ENCODE measurements at places on chromosomes 13 and 19.

- DNase-seq: no peak
Observed at GRCh38 chr13:102846261-102847015, 606 bp downstream of the ERCC5 start.

- DNase-seq: no peak
Observed at GRCh38 chr19:19602136-19602712, 16.3 kb downstream of the PBX4 start.

DNA sequence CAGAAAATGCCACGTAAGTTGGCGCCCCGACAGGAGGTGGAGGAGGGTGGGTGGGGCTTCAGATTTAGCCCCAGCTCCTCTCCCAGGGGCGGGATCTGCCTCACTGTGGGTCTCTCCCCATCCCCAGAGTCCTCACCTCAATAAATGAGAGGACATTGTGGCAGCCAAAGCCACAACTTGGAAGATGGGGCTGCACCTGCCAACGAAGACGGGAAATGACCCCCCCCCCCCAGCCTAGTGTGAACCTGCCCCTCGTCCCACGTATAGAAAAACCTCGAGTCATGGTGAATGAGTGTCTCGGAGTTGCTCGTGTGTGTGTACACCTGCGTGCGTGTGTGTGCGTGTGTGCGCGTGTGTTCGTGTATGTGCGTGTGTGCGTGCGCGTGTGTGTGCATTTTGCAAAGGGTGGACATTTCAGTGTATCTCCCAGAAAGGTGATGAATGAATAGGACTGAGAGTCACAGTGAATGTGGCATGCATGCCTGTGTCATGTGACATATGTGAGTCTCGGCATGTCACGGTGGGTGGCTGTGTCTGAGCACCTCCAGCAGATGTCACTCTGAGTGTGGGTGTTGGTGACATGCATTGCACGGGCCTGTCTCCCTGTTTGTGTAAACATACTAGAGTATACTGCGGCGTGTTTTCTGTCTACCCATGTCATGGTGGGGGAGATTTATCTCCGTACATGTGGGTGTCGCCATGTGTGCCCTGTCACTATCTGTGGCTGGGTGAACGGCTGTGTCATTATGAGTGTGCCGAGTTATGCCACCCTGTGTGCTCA lies 1.5 kb upstream of the TRAPPC5 start:
- no peak for DNase-seq

GRCh38 chr13:73961181-73961580 lies 173.0 kb downstream of the KLF12 start:
- DNase-seq: no peak

GRCh38 chr13:75405976-75406703 lies 75.8 kb downstream of the TBC1D4 start:
- DNase-seq: peak; percentile 32

GRCh38 chr19:15962319-15962718 lies 13.5 kb downstream of the OR10H4 start:
- no peak for DNase-seq

- no peak for DNase-seq
Observed at GRCh38 chr19:37963190-37963936, 56.4 kb downstream of the SIPA1L3 start.

DNA sequence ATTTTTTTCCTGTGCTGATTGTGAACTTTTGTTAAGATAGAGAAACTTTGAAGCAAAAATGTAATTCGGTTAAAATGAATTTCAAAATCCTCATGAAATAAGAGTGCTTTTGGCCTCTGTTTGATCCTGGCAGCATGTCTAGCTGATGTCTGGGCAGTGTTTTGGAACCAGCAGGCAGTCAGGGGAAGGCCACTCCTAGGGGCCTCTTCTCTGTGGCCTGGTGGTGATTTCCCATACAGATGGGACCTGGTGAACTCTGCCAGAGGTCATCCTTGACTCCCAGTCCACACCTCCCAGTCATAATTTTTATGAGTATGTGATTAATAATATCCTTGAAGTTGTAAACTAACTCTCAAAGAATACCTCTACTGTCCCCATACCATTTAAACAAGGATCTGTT lies 226.6 kb downstream of the PCCA start:
- DNase-seq: no peak

DNA sequence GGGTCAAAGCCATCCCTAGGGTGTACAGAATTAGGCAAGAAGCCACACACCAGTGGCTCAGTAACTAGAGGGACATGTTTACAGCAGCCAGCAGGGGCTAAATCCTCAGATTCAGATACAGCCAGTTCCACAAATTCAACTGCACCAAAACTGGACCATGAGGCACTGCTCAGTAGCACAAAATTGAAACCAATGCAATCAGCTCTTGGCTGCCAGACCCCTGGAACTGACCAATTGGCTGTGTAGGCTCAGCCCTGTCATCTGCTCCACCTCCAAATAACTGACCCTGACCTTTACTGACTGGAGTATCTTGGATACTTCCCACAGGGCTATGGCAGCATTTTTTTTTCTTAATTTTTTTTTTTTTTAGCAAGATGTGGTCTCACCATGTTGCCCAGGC lies 226.5 kb downstream of the FOXO1 start:
- no peak for DNase-seq

GRCh38 chr19:19866611-19867248 lies 1.0 kb downstream of the ZNF253 start:
- no peak for DNase-seq

GRCh38 chr13:112252804-112253590 lies 123.2 kb upstream of the SPACA7 start:
- no peak for DNase-seq

- no peak for DNase-seq
Observed at GRCh38 chr13:112954488-112955270, 14.3 kb upstream of the MCF2L start.

- DNase-seq: no peak
Observed at GRCh38 chr13:52003541-52003940, 7.7 kb downstream of the ATP7B start.

GRCh38 chr13:33033986-33034385 lies 17.8 kb downstream of the KL start:
- DNase-seq: no peak

DNA sequence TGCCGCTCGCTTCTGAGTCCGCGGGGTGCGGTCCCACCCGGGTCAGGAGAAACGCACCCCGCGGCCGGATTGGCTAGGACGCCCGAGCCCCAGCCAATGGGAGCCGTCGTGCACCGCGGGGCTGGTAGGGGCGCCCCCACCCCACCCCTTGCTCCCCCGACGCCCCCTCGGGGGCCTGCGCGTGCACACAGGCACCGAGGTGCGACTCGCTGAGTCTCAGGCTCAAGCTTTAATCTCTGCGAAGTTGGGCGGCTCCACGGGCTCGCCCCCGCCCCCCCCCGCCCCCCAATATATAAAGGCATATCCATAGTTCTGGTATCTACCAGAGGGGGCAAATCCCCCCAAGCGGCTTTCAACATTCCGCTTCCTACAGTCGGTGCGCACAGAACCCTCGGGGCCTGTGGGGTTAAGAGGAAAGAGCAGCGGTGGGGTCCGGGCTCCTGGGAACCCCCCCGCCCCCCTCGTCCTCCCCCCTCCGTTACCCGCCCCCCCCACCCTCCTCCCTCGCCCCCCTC lies at the start of gene COX6B2:
COX6B2 (minus strand) TSS at position 22 of the 515 bp plus-strand sequence. CDS start 198 bp downstream, outside the sequence.
- DNase-seq: no peak

DNA sequence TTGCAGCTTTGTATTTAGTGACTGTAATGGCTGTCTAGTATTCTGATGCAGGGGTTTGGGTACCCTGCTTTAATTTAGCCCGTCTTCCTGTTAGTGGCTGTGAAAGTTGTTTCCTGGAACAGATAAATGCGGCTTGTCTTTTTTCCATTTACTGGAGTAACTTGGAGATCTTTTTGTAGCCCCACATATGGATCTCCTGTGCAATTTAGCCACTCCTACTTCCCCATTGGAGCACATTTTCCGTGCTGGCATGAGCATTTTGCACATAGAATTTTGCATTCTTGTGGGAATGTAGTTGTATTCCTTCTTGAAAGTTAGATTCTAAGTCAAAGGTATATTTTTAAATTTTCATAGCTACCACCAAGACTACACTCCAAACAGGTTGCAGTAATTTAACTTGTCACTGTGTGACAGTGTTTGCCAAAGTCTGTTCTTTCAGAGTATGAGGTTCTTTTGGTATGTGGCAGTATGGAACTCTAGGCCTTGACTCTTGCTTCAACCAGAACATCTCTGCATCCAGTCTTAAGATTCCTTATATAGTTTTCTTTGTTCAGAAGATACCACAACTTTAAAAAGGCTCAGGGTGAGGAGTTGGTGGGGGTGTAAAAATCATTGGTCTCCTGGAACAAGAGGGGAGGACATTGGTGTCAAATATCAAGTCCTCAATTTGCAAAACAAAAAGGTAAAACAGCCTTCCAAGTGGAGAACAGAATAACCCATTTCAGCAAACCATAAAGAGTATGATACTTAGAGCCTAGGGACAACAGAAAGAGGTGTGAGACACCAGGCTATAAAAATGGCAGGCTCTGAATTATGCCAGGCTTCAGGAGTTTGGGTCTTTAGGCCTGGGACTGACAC lies 21.1 kb upstream of the CCDC97 start:
- no peak for DNase-seq
